ENCODE measurements at places on chromosomes 2 and 18.

DNA sequence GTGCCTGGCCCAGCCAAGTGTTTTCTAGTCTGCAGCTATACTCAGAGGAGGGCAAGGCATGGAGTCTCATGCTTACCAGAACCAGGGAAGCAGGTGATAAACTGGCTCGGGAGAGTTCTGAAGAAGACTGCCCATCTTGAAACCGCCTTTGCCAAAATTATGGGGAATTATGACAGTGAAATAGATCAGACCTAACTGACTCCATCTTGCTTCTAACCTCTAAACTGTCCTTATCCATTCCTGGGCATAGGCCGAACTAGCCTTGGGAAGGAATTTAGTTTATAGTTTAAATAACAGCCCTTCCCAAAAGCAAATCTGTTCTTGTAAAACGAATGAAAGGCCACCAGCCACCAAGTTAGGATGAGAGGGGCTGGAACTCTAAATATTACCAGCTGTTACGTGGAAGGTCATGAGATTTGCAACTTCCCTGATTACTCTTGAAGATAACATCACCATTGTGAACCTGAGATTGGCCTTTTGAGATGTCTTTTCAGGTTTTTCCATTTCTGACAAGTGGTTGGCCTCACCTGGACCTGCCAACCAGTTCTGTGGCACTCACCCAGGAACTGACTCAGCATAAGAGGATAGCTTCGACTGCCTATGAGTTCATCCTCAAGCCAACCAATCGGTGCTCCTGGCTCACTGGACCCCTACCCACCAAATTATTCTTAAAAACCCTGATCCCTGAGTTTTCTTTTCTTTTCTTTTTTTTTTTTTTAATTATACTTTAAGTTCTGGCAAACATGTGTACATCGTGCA is 23.4 kb downstream of the CHCHD5 start:
- DNase-seq, result no peak

GRCh38 chr18:5451871-5452270 is 91.9 kb downstream of the EPB41L3 start:
- DNase-seq, result no peak

DNA sequence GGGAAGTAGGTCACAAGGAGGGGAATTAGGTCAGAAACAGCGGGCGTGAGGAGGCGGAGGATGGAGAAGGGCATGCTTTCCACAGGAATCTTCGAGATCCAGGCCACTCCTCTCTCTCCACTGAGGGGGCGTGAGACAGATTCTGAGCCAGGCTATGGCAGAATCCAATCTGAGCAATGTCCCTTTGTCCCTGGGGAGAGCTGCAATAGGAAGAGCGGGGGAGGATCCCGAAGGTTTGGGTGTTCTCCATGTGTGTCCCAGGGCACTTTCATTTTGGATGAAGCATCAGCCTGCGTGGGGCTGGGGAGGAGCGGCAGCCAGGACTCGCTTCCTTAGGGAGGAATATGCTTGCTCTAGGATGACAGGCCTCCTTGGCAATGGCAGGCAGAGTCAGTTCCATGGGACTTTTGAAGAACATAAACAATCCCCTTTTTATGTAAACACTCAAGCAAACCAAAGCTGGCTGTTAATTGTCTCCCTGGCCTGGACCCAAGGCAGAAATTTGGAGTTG is 84.0 kb downstream of the LIPG start:
- no peak for DNase-seq

- DNase-seq, result no peak
Observed at GRCh38 chr2:46737577-46737976, 178.0 kb downstream of the MCFD2 start.

- no peak for DNase-seq
Observed at GRCh38 chr2:77873506-77873905, 351.3 kb upstream of the LRRTM4 start.
